ENCODE measurements at places on chromosomes 16 and 17.
A peak's percentile ranks its signal among the peaks of the same experiment; 100 is the strongest.

- no peak for DNase-seq
Observed at GRCh38 chr16:86424985-86425384, 85.3 kb upstream of the FOXF1 start.

GRCh38 chr17:76476736-76477135 is 9.3 kb downstream of the AANAT start:
- no peak for DNase-seq

DNA sequence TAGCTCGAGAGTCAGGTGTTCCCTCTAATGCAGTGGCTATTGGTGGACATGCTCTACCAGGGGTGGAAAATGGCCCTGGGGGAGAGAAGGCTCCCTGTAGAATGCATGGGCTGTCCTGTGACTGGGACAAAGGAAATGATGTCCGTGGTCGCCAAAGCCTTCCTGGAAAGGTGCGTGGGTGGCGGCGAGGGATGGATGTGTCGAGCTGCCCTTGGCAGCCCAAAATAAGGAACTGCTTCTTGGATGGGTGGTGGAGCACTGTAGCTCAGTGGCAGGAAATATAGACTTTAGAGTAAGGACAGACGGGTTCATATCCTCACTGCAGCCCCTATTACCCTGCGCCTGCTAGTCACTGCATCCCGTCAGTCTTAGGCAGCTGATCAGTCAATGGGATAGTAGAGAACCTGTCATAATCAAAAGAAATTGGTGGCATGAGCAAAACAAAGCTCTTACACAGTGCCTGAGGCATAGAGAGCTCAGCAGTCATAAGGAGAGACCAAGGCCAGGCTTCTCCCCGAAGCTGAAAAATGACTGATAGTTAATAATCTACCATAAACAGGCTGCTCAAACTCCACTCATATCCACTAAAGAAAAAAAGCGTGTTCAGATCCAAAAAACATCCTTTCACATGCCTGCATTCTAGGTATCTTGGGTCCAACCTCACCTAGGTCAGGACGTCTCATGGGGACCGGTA is 123.5 kb upstream of the PLCG2 start:
- DNase-seq: no peak

DNA sequence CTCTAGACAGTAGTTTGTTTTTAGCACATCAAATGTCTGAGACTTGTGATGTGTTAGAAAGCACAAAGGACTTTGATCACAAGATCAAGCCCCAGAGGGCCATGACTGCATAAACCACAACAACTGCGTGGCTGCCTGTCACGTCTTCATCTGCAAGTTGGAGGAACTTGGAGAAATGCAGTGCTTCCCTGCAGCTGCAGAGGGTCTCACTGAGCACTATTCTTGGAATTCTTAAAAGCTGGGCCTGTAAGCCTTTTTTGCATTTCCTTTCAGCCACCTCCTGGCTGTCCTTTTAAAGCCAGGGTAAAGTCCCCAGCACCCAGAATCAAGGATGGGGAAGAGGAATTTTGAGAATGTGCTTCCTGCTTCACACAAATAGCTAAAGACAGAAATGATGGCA is 431.3 kb downstream of the MAF start:
- DNase-seq: no peak

- DNase-seq: no peak
Observed at GRCh38 chr16:1631931-1632637, 19.9 kb downstream of the CRAMP1 start.

DNA sequence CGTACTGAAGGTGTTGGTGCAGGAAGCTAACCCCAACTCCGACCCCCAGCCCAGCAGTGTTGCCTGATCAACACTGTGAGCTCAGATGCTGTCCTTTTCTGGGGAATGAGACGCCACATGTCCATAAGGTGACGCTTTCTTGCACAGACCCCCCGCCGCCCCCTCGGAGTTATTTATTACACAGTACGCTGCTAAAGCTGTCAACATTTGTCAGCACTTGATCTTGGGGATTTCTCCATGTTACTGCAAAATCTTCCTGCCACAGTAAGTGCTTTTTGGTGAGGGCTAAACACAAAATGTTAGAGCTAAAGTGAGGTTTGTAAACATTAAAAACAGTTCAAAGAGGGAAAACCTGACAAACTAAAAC is 15.9 kb downstream of the CMTM3 start:
- no peak for DNase-seq

GRCh38 chr17:35947156-35947585 is 3.7 kb upstream of the LYZL6 start:
- peak; percentile 28 for DNase-seq

GRCh38 chr17:15085890-15086677 is 179.0 kb downstream of the PMP22 start:
- no peak for DNase-seq

GRCh38 chr17:73278049-73278464 is 16.4 kb upstream of the CPSF4L start:
- no peak for DNase-seq

- DNase-seq: peak; percentile 93
Observed at GRCh38 chr17:59753522-59754467, 46.3 kb downstream of the VMP1 start.

- DNase-seq: no peak
Observed at GRCh38 chr17:17564896-17565295, 26.6 kb downstream of the PEMT start.

DNA sequence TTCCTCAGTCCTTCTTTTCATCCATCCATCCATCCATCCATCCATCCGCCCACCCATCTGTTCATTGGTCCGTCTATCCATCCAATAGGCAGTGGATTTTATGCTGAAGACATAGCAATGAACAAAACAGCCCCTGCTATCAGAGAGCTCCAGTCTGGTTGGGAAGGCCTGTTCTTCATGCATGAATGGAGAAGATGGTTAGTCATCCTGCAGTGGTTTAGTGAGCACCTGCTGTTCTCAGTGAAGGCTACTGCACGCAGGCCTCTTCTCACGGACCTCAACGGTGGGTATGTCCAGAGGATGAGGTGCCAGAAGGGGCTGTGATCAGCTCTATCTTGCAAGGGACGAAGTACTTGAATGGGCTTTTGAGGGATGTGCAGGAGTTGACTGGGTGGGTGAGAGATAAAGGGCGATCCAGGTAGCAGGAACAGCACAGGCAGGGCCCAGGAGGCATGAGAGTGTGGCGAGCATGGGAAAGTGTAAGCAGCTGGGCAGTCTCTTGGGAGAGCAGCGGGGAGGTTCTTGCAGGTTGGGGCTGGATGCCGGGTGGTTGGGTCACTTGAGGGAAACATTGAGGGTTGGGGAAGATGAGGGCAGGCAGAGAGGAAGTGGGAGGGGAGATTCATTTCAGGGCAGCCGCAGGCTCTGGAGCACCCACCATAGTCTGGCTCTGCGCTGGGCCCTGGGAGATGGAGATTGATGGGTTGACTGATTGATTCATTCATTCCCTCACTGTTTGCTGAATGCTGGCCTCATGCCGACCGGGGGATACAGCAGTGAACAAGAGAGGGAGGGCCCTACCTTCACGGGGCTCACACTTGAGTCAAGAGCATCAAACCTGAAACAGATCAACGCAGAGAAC is 115.0 kb upstream of the CIBAR2 start:
- no peak for DNase-seq

- no peak for DNase-seq
Observed at GRCh38 chr16:1044460-1045309, 27.9 kb upstream of the SSTR5 start.

DNA sequence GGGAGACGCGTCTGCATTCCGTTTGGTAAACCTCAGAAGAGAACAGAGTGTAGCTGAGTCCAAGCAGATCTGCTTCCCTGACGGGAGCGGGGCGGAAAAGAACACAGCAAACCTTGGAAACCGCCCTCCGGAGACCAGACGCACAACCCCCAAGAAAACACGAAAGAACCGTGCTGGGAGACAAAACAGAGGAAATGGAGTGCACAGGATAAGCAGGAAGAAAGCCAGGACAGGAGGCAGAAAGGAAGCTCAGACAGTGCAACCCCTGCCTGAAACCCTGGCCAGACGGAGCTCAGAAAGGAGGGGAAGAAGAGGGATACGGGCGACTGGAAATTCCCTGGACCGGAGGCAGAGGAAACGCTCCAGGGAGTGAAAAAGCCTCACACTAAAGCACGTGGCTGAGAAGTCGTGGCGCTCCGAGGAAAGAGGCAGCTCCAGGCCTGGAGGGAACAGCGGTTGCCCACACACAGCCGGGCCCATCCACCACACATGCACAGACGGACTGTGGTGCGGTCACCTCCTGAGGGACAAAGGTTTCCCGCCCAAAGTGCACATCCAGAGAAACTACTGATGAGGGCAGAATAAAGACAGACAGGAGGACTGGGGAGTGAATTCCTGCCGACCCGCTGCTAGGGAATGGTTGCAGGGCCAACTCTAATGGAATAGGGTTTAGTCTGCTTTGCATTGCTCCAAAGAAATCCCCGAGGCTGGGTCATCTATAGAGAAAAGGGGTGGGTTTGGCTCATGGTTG is 10.2 kb downstream of the DPEP1 start:
- peak; percentile 26 for DNase-seq

GRCh38 chr17:39791111-39791992 is 53.6 kb downstream of the GRB7 start:
- DNase-seq: no peak

GRCh38 chr16:89455178-89455577 is 35.2 kb downstream of the ANKRD11 start:
- no peak for DNase-seq

DNA sequence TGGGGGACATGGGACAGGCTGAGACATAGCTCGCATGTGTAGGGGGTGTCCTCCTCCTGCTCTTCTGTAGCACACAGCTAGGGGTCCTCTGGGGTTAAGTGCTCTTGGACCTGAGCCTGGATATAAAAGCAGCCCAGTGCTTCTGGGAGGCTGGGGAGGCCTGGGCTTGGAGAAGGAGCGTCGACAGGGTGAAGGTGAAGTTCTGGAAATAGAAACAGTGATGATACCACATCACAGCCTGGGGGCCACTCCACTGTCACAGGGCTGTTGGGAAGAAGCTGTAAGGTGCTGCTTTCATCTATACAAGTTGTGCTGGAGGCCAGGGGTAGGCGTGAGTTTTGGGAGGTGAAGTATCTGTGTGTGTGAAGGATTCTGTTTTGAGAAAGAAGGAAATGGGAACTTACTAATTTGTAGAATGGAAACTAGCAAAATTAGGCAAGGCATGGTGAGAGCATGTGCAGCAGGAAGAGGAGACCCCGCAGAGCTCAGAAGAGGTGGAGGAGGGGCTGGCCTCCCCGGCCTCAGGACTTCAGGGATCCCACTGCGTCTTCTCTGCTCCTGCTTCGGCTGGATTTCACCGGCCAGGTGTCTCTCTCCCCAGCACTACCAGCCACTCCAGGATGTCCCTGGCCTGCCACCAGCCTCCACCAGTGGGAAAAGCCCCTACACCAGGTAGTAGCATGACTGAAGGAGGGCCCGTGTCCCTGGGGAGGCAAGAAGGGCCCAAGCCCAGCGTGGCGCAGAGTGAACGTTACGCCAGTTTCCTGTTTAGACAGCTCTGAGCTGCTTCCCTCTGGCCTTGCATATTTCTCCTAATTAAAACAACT is 19.4 kb downstream of the PLCG2 start:
- no peak for DNase-seq

Measured in kidney capillary endothelial cell (primary cell).